ENCODE measurements at places on chromosomes 3 and 15.
A peak's percentile ranks its signal among the peaks of the same experiment; 100 is the strongest.

DNA sequence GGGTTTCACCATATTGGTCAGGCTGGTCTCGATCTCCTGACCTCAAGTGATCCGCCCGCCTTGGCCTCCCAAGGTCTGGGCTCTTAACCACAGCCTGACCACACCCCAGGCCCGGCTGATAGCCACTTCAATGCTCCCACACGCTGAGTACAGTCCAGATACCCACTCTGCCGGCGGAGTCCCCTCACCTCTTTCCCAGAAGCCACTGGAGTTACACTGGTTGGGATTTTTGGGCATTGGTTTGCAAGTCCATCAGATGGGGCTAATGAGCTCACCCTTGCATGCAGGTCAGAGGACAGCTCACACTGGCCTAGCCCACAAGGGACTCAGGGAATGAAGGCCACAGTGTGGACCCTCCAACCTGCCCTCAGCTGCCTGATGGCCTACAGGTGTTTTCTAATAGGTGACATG, 60.1 kb downstream of the IQSEC1 start:
- no peak for DNase-seq

- no peak for DNase-seq
Measured at GRCh38 chr3:193548406-193548805, 6.3 kb downstream of the ATP13A4 start.

- no peak for DNase-seq
Measured at GRCh38 chr15:53197426-53197839, 407.3 kb upstream of the ONECUT1 start.

DNA sequence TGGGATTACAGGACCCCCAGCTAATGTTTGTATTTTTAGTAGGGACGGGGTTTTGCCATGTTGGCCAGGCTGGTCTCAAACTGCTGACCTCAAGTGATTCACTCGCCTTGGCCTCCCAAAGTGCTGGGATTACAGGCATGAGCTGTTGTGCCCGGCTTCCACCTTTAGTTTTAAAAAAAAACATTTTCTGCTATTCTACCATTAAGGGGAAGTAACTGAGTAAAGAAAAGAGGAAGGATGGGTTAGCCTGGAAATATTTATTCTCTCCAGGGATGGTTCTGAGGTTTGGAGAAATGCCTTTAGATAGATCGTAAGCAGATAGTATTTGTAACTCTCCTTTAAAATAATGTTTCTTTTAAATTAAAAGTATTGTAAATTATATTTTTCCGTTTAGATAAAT, 3.1 kb downstream of the AP4E1 start:
- no peak for DNase-seq

DNA sequence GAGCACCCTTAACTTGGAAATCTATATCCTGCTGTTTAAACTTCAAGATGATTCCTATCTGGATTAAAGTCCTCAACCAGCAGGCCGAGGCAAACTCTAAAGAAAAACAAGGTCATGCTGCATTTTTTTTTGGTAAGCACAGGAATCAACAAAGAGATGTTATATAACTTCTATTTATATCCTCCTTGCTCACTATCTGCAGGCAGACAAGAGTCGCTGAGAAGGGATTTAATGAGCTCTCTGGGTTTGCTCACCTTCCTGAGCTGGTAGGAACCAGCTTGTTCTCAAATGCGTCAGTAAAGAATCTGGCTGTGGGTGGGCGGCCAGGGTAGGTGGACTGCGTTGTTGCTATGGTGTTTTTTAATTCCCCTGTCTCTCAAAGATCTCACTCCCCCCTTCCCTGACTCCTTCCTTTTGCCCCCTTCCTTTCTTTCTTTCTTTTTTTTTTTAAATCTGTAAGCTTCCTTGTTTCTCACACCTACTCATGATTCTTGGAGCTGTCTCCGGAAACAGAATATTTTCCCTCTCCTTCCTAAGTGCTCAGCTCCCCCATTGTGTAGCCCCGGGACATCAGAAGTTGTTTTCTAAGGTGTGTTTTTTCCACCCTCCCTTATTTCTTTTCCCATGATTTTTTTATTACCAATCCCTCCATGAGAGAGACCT, 228.8 kb upstream of the BHLHE40 start:
- no peak for DNase-seq

DNA sequence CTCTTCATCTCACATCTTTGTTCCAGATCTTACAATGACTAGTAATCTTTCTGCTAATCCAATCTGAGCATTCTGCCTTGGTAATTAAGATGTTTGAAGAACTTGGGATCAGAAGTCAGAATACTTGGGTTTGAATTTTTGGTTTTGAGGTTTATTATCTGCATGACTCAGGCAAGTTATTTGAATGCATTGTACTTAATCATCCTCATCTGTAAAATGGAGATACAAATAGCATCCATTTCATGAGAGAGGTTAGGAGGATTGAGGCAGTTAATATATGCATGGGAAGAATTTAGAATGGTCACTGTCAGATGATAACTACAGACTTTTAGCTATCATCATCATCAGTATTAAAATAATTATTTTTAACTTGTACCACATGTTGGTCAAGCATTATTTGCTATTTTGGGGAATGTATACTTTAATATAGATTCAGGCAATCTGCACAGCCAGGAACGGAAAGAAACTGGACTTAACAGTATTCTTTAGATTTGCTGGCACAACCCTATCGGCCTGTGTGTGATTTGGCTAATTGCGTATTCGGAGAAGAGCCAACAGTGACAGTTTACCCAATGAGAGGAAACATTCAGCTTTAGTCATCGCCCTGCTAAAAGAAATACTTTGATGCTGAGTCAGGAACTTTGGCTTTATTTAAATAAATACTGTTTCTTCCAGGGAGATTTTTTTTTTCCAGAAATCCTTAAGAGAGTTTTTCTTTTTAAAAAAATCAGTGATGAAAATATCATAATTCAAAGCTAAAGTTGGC, 600.0 kb downstream of the ROBO1 start:
- DNase-seq, result peak; percentile 70

DNA sequence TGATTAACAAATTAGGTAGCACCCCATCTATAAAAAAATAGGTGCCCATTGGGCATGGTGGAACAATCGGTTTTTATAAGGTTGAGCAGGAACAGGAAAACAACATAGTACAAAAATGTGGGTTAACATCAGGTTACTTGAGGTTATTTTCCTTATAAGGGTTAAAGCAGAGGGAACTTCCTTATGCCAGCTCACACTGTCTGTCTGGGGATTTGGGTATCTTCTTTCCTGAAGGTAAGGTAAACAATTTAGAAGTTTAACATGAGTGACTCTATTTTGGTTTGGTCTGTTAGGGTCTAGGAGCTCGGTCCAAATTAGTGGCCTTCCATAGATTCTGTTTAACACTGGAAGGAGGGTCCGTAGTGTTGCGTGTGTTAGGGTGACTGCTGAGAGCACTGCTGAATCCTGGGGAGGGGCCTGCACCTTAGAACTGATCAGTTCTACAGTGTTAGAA, 14.7 kb downstream of the CHD2 start:
- DNase-seq, result no peak

DNA sequence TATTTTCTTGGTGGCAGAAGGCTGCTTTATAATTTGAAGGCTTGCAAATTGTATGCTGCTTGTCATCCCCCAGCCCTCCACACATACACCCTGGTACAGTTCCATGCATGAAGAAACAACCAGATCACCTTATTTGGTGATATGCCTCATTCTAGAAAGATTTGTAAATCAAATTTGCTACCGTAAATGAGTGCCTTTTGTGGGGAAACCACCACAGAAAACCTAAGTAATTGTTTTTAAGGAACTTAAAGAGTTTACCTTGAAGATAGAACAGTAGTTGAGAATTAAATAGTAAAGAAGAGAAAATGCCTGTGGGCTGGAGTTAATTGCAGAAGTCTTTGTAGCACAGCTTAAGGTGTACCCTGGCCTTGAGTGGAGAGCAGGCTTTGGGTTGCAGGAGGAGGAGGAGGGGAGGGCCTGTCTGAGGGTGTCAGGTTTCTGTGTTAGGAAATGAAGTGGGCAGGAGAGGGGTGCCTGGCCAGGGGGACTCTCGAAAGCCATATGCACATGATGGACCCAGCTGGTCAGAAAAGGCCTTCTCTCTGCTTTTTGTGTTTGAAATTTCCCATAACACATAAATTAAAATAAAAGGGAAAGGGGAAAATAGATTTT, 6.9 kb downstream of the NIPA2 start:
- DNase-seq, result no peak

DNA sequence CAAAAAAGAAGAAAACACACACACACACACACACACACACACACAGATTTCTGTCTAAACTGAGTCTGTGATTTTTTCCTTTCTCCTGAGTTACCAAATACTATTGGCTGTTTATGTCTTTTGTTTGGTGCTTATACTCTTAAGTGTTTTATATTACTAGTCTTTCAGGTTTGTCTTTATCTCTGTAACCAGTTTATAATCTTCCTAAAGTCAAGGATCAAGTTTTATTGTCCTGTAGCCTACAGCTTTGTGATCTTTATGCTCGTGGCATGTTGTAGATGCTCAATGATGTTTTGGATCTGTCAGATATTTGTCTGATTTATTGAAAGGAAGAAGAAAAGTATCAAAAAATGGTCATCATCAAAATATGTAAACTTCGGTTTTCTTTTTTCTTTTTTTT, 4.6 kb downstream of the MAP2K5 start:
- no peak for DNase-seq

GRCh38 chr3:14876921-14877333, 58.2 kb downstream of the FGD5 start:
- DNase-seq, result no peak

DNA sequence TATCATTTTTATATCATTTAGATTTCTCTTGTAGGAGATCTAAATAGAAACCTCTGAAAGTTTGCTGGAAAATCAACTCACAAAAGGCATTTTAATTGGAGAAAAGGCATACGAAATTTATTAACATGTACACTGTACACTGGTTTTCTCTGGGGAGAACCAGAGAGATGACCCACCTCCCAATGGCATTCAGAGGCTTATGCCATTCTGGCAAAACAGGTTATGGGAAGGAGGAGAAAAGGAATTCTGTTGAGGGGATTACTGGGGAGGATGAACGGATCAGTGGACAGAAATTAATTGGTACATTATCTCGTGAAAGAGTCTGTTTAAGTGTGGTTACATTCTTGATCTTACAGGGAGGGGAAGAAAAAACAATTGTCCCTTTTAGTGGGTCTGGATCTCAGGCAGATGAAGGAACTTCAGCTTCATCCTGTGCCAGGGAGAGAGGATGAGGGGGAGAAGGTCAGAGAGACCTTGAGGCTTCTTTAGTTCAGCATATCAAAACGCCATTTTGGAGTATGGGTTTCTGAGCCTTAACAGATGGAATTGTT, 16.5 kb downstream of the RAB11A start:
- no peak for DNase-seq

DNA sequence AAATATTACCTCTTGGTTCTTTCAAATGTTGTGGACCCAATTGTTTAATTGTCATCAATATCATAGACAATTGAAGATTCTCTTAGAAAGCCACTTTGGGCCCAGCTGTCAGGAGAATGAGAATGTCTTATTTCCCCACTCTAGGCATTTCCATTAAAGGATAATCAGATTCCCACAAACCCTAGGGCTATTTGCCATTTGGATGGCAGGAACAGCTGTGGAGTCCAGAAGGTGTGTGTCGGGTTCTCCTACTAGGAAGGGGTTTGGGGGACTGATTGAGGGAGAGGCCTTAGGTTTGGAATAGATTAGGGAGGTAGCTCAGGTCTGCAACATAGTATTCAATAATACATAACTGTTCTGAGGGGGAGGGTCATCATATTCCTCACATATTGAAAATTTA, 35.2 kb upstream of the PLSCR5 start:
- no peak for DNase-seq

DNA sequence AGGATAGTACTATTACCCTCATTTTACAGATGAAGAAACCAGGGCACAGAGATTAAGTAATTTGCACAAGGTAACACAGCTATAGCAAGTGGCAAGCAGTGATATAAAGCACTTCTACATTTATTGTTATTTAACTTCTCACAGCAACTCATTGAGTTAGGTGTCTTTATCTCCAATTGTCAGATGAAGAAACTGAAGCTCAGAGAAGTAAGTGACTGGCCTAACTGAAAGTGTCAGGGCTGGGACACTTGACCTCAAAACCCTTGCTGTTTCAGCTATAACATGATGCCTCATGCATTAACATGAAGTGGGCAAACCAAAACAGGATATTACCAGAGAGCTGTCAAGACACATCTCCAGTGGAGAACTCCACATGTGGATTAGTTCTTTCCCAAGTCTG, 65.8 kb upstream of the LEKR1 start:
- DNase-seq, result no peak

- DNase-seq, result no peak
Measured at GRCh38 chr15:96171853-96172296, 158.6 kb upstream of the NR2F2 start.

GRCh38 chr3:182567700-182568099, 225.6 kb upstream of the ATP11B start:
- no peak for DNase-seq

DNA sequence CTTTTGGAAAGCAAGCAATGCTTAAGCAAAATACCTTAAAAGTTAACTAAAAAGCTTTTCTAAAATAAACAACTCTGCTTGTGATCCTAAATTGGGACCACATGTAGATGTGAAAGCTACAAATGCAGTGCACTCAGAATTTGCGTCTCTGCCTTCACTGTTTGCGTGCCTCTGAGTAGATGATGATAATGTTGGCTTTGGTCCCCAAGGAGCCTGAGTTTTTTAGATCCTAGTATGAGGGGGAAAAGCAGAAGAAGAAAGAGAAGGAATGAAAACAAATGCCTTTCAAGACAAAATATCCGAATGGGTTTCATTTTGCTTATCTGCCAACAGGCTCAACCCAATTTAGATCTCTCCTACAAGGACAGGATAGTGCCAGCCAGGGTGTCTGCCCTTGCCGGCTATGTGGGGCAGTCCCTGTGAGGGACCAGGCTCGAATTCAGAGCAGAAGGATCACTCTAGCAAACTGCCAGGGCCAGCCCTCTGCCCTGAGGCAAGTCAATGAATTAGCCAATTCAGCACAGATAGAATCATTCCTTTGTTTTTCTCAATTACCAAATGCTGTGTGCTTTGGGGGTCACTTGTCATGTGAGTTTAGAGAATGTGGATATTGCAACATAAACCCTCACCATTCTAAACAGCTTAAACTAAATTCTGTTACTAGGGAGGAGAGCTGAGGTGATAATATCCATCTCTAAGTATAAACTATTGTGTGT, 28.5 kb downstream of the SCG5 start:
- DNase-seq, result no peak

GRCh38 chr3:15983232-15983631, 185.5 kb upstream of the ANKRD28 start:
- DNase-seq, result peak; percentile 38

DNA sequence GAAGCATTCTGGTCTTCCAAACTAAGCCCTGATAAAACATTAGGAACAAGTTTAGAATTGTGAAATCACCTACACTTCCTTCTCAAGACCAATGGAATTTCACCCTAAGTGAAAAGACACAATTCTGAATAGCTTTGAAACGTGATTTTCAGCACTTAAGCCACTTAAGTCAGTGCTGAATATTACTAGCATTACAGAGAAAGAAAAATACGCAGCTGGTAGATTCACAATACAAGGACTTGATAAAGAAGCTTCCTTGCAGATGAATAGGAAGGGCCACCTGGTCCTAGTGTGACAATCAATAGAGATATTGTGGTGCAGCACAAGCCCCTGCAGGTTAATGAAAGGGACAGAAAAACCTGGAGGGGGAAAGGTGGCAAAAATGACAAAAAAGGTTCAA, 353.1 kb upstream of the ALCAM start:
- no peak for DNase-seq

GRCh38 chr15:72070817-72071447, 47.0 kb downstream of the MYO9A start:
- DNase-seq, result no peak

All from AG04449 (cell line).